ENCODE measurements at places on chromosomes 2 and 18.

DNA sequence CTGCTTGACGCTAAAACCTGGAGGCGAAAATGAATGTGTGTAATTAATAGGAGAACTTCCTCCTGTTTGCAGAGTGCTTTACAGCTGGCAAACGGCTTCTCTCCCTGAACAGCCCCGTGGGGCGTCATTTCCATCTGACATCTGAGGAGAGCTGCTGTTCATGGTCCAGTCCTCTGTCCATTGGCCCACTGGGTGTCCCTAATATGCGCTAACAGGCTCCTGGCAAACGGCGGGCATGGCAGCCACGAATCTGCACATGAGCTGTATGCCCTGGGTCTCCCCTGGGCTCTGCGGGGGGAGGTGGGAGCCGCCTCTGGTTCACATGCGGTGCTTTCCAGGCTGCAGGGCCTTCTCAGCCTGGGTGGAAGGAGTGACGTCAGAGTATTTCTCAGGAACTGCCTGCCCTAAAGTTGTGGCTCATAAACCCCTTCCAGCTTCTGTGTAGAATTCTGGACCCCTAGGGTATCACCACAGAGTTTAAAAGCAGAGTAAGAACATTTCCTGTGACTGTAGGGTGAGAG is 73.2 kb downstream of the LRRFIP1 start:
- peak; percentile 52 for DNase-seq

DNA sequence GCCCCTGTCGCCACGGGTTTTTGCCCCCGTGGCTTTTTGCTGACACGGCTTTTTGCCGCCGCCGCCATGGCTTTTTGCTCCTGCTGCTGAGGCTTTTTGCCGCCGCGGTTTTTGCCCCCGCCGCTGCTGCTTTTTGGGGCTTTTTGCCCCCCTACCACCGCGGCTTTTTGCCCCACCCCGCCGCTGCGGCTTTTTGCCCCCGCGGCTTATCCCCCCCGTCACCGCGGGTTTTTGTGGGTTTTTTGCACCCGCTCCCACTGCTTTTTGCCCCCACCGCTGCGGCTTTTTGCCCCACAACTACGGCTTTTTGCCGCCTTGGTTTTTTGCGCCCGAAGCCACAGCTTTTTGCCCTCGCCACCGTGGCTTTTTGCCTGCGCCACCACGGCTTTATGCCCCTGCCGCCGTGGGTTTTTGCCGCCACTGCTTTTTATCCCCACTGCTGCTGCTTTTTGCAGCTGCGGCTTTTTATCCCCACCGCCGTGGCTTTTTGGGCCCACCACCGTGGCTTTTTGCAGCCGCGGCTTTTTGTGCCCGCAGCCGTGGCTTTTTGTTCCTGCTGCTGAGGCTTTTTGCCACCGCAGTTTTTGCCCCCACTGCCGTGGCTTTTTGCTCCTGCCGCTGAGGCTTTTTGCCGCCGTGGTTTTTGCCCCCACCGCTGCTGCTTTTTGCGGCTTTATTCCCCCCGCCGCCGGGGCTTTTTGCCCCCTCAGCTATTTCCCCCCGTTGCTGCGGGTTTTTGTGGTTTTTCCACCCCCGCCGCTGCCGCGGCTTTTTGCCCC is 2798.0 kb upstream of the TEKT4 start:
- DNase-seq: no peak

GRCh38 chr18:30709595-30709994 is 332.9 kb downstream of the DSC3 start:
- DNase-seq: no peak

DNA sequence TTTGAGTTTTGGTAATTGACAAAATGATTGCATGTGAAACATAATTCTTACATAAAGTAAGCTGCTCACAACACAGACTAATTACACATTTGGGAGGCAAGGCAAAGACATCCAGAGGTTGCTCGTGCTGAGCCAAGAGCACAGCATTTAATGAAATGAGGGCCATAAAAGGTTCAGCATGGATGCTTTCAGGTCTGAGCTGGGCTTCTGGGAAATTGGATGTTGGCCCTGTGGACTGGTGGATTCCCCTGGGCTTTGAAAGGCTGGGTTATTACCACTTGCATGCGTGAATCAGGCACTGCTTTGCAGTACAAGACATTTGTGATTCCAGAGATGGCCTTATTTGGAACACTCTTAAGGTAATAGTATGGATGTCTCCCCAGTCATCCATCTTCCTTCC is 533.5 kb upstream of the NRP2 start:
- no peak for DNase-seq

DNA sequence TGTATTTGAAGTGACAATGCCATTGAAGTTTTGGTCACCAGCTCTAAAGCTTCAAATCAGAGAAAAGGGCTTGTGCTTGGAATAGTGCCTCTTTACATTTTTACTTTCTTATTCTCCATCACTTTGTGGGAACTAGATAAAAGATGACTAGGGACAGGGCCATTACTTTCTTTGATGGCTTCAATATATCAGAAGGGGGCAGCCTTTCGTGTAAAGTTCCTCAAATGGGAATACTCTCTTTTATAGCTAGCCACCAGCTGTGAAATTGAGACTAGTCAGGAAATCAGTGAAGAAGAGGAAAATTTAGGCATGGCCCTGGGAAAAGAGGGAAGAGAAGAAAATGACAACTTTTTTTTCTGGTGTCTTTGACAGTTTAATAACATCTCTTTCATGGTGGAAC is 242.5 kb downstream of the DCC start:
- no peak for DNase-seq

DNA sequence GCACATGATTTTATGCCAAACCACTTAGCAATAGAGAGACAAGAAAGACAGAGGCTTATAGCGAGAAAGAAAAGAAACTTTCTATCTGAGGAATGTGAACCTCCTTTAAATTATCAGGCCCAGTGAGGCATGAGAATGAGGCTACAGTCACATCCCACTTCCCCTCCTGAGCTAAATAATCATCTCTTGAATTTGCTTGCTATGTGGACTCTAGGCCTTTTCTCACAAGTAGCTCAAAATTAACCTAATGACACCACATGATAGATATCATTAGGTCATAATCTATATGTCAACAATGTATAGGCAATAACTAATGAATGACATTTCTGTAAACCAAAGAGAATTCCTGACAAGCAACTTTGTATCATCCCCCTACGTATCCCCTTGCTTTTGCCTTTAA is 301.5 kb upstream of the MGAT5 start:
- no peak for DNase-seq

DNA sequence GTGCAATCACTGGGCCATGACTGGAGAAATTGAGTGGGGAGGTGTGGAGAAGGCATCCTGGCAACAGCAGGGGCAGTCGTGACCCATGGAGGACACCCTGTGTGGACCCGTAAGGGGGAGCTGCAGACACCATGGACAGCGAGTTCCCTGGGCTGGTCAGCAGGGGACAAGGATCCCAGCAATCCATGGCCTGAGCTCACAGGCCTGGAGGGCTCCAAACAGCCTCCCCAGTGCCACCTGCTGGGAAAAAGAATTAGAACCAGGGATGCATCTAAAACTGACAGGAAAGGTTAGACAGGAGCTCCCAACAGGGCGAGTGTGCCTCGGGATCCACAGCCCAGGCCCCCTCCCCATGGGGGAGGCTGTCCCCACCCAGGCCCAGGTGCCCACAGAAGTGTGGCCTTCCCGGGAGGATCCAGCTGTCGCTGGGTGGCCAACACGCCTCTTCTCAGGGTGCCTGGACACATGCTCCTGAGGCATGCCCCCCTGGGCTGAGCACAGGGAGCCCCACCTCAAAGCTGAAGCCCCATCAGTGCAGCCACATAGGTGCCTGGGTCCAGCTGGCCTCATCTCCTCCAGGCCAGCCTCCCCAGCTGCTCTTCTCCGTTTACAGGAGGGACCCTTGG is 20.5 kb upstream of the KIF1A start:
- no peak for DNase-seq

GRCh38 chr18:48781163-48781987 is 169.4 kb downstream of the SMAD7 start:
- DNase-seq: no peak

GRCh38 chr2:230949966-230950873 is 25.2 kb upstream of the GPR55 start:
- DNase-seq: no peak

DNA sequence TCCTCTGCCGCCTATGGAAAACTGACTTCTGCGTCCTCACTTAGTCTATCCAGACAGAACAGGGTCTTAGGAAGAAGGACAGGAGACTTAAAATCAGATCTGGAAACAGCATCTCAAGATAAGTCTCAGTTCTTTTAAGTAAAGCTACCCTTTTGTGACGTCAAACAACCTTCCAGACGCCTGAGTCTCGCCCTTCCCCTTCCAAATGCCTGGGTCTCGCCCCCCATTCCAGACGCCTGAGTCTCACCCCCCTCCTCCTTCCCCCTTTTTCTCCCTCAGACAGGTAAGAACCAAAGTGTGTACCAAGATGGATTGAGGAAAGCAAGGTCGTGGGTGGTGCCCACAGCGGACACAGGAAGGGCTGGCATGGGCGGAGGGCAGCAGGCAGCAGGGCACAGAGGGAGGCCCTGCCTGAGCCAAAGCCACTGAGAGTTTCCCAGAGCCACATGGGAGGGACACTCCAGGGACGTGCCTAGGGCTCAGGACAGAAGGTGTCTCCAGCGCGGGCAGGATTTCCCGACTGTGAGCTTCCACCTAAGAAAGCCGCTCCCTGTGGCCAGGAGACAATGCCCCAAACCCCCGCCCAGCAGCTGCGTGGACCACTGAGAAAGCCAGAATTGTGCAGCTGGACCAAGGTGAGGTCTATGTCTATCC is 51.3 kb downstream of the ANKMY1 start:
- peak; percentile 19 for DNase-seq

DNA sequence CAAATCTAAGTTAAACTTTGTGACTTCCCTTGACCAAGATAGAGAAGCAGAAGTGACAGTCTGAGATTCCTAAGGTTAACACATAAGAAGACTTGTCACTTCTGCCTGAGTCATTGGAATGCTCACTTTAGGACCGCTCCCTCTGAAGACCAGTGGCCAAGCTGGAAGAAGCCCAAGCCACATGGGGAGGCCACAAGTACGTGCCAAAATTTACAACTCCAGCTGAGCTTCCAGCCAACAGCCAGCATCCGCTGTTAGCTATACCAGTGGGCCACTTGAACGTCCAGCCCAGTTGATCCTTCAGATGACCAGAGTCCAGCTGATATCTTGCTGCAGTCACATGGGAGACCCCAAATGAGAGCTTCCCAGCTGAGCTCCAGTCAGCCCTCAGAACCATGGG is 18.1 kb upstream of the ANTXR1 start:
- no peak for DNase-seq

- DNase-seq: no peak
Measured at GRCh38 chr2:26694001-26694400, 1.5 kb downstream of the KCNK3 start.

DNA sequence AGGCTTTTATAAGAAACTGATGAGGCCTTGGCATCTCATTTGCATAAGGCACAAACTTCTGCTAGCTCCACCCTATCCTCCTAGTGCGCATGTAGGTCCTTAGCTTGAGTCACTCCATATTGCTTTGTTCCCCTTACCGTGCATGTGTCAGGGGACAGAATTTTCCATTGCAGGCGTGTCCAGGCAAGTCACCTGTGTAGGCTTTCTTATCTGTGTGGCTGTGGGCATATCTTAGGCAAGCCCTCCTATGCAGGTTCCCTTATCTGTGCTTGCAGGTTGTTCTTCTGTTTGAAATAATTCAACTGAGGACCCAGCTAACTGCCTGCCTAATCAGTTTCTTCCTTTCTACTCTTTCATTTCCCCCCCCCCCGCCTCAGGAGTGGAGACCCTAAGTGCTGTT is 63.3 kb upstream of the CDCA7 start:
- no peak for DNase-seq

Data from activated CD4-positive, CD25-positive, alpha-beta regulatory T cell treated with anti-CD3 and anti-CD28 coated beads, Interleukin-2, amount 50 U/mL, for 72 hours (primary cell).